Non-pigmented ciliary epithelial cell (primary cell): ENCODE measurements at places on chromosomes 4 and X.

- DNase-seq, result no peak
These were observed 3.6 kb upstream of the SLAIN2 start for GRCh38 chr4:48337731-48338130.

DNA sequence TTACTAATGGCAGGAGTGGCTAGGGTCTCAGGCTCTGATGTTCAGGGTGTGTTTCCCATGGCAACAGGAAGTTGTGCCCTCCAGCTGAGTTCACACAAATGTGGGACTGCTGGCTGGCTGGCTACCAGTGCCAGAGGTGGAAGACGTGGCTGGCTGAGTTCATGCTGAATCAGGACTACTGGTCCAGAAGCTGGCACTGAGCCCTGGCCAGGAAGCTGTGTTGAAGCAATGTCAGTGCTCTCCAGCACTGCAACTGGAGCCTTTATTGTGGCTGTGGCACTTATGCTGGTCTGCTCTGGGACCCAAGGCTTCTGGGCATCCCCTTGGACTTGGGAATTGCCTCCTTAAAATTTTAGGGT is 42.0 kb upstream of the ZXDA start:
- DNase-seq, result no peak

DNA sequence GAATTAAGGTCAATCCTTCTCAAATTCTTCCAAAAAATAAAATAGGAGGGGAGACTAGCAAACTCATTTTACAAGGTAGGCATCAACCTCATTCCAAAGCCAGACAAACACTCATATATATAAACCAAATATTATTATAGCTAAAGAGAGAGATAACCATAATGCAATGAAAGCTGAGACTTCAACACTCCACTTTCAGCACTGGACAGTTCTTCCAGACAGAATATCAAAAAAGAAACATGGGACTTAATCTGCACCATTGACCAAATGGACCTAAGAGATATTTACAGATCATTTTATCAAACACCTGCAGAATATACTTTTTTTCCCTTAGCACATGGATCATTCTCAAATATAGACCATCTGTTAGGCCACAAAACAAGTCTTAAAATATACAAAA is 15.5 kb upstream of the EDA2R start:
- no peak for DNase-seq

- no peak for DNase-seq
These were observed 460.3 kb downstream of the MID1IP1 start for GRCh38 chrX:39261446-39262147.

GRCh38 chrX:154432210-154432609 is 3.7 kb downstream of the ATP6AP1 start:
- DNase-seq, result no peak

DNA sequence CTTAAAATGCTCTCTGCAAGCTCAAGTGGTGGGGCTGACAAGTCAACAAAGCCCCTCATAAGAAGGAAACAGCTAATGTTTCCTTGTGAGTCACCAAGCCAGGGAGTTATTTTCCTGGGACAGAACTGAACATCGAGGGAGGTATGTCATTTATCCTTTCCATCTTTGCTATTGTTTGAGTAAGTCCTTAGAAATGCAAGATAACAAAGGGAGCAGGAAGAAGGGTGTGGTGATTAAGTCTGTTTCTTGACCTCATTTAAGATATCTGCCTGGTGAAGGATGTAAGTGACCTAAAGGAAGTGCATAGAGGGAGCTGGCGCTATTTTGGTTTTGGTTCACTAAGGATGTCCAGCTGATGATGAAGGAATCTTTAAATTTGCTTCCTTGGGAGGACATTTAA is 39.9 kb downstream of the ATG4A start:
- peak; percentile 38 for DNase-seq

DNA sequence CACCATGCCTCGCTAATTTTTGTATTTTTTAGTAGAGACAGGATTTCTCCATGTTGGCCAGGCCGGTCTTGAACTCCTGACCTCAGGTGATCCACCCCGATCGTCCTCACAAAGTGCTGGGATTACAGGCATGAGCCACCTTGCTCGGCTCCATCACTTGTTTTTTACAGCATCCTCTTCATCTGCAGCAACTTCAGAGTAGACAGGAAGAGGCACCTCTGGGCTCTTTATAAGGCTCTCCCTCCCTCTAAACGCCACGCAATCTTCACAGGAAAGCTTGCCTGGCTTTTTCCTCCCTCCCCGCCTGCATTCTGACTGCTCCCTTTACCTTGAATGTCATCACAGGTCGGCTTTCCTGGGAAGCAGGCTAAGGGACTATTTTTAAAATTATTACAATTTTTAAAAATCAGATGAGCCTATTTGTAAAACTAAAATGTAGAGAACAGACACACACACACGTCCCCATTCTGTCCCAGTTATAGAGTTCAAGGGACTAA is 111.5 kb upstream of the LDB2 start:
- no peak for DNase-seq
